ENCODE measurements at places on chromosomes 5 and 9.

GRCh38 chr9:20985851-20986600, 45.4 kb downstream of the HACD4 start:
- peak; percentile 54 for DNase-seq

DNA sequence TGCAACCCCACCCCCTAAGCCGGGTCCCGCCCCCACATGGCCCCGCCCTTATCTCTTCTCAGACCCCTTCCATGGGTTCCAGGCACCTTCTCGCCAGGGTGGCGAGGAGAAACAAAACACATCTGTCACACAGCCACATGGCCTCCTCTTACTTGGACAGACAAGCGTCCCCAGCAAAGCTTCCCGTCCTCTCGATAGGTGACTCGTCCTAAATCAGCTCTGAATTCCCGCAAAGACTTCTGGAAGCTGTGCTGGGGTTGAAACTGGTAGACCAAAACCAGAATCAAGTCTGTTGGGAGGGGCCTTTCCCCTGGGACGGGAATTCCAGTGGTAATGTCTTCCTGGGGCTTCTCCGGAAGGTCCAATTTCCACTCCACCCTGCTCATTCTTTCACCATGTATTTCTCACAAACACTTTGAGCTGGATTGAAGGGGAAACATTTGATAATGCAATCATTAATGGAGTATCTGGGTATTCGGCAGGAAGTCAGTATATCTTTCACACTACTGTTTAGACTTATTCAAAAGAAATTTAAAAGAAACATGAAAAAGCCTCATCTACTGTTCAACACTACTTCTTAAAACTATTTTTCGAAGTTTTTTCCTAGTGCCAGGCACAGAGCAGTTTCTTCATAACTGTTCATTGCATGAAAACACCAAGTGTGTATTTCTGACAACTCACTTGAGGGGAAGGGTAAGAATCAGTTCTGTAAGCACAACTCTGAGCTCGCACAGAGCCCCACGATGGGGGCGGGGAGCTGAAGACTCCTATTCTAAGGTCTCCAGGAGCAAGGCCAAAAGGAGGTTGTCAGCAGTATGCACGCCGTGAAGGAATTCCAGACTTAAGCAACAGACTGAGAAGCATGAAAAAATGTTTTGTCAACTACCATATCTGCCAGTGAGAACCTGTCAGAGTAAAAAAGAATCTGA, 644 bp upstream of the CTNNAL1 start:
- no peak for DNase-seq

DNA sequence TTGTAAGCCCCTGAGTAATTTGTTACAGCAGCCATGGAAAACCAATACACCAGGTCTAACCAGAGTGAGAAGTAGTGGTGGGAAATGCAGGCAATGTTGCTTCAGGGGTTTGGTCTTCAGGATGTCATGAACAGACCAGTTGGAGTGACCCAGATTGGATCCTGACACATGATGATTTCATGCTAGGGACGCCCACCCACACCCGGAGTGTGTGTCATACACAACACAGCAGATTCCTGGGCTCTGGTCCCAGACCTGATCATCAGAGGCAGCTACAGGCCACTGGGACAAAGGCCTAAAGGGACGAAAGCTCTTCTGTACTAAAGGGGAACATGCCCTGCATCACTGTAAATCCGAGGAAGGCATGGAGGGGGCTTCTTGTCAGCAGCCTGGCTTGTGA, 194.2 kb downstream of the NSG2 start:
- peak; percentile 7 for DNase-seq

DNA sequence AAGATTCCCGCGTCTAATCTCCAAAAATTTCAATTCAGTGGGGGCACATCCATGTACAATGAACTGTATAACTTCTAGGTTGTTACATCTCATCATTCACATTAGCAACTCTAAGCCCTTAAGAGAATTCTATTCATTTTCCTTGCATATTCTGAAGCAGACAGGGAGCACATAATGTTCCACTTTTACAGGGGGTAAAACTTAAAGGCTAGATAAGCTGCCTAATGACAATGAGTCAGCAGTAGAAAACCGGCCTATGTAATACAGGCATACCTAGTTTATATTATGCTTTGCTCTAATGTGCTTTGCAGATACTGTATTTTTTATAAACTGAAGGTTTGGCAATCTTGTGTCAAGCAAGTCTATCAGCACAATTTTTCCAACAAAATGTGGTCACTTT, 40.4 kb downstream of the PTAR1 start:
- no peak for DNase-seq

DNA sequence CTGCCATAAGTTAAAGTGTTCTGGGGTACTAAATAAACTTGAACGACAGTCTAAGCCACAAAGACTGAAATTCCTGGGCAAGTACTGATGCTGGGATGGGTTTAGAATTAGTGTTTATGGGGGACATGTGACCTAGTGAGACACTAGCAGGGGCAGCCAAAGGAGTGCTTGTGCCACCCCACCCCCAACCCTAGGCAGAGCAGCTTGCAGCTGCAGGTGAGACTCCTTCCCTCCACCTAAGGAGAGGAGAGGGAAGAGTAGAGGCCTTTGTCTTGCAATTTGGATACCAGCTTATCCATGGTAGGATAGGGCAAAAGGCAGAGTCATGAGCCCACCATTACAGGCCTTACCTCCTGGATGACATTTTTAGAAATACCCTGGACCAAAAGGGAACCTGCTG, 28.7 kb upstream of the PDE4D start:
- no peak for DNase-seq
